NCI-H2171 treated with DMSO at 0.1 percent for 48 hours (cell line): ENCODE measurements at places on chromosomes 3 and 15.

GRCh38 chr3:53226841-53227407 lies 28.9 kb downstream of the TKT start:
- DNase-seq, result no peak

DNA sequence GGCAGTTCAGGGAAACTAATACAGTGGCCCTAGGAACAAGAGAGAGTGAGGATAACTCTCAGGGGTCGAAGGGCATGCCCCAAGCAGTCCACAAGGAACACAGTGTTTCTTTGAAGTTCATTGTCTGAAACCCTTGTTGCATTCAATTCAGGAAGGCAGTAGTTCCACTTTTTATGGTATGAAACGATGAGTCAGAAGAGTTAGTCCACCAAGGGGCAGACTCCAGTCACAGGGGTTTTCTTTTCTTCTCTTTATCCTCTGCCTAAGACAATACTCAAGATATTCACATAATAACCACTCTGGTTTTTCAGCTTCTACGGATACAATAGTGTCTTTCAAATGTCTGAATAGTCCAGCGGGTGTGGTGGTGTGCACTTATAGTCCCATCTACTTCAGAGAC lies 23.7 kb upstream of the TICRR start:
- DNase-seq, result no peak

DNA sequence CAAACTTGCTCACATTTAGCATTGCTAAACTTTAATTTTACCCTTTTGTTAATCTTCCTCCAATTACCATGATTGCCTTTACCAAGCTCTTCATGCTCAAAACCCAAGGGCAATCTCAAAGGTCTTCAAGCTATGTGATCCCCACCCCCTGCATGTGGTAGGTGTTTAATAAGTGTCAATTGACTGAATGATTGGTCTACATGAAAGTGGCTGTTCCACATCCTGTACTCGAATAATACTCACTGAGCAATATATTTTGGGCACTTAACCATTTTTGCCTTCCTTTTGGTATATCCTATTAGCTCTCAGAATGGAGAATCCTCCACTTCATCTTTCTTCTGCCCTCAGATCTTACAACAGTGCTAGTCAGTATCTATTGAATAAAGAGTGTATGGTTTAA lies 17.1 kb downstream of the RBMS3 start:
- no peak for DNase-seq

GRCh38 chr15:48720646-48721045 lies 75.1 kb upstream of the FBN1 start:
- no peak for DNase-seq

GRCh38 chr3:40720863-40721262 lies 196.1 kb downstream of the ZNF621 start:
- DNase-seq, result peak; percentile 49

GRCh38 chr3:118736107-118736506 lies 298.5 kb downstream of the IGSF11 start:
- peak; percentile 8 for DNase-seq

DNA sequence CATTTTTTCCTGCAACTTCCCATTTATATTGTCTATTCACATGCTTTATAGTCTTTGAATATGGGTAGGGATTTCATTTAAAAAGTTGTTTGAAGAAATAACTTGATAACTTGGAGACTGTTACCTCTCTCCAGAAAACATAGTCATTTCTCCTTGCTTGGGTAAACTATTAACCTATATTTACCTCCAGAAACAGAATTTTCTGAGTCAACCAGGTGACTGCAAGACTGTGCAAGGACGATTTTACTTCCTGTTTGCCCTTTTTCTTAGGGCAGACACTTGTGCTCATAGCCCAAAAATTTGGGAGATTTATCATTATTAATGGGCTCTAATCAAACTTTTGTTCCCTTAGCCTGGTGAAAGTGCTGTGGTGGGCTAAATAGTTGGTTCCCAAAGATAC lies 14.3 kb upstream of the MOBP start:
- DNase-seq, result no peak

- no peak for DNase-seq
These were observed 356.8 kb downstream of the FOXP1 start for GRCh38 chr3:71226565-71227269.

GRCh38 chr3:15064299-15064834 lies 748 bp downstream of the MRPS25 start:
- DNase-seq, result no peak

DNA sequence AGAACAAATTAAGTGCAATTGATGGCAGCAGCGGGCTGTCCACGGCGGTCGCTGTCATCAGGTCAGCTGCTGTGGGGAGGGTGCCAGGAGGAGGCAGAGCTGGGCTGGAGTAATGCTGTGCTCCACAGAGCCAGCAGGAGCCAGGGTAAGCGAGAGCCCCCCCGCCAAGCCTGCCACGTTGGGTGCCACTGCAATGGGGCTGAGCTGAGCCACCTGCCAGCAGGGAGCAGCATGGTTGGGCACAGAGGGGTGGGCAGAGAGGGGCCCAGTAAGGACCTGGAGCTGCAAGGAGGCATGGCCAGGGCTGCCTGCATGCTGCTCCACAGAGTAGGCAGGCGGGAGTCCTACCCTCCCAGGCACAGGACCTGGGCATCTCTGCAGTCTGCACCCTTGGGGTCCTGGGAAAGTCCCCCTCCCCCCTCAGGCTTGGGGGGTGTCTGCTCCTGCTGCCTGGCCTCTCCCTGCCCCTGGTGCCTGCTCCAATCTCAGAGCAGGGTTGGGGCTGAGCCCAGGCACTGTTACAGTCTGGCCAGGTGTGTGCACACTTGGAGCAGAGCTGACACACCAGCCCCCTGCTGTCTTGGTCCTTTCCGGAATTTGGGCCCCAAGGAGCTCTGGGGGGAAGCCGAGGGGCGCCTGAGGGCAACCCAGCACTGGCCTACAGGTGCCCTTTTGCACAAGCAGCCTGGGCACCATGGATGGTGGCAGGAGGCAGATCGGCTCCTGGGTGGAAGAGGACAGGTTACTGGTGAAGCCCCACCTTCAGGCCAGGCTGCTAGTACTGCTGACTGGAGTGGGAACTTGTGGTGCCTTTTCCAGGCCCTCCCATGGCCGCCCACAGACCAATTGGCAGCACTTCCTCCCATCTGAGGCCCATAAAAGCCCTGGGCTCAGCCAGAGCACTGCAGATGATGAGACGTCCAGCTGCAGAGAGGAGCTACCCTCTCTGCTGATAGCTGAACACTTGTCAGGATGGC lies 8.5 kb upstream of the PIAS1 start:
- no peak for DNase-seq

DNA sequence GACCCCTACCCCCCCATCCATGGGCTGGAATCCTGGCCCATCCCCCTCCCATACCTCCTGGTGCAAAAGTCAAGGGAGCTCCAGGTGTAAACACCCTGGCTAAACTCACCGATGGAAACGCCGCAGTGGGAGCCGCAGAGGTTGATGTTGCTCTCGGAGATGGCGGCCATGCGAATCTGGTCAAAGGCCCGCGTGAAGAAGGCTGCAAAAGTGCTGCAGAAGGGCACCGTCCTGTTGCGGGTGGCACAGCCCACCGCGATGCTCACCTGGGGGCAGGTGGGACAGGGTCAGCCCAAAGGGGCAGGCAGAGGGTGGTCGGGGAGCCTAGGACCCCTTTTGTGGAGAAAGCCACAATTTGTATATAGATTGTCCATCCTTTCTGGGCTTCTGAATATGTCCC lies 26.7 kb downstream of the TKT start:
- DNase-seq, result no peak

DNA sequence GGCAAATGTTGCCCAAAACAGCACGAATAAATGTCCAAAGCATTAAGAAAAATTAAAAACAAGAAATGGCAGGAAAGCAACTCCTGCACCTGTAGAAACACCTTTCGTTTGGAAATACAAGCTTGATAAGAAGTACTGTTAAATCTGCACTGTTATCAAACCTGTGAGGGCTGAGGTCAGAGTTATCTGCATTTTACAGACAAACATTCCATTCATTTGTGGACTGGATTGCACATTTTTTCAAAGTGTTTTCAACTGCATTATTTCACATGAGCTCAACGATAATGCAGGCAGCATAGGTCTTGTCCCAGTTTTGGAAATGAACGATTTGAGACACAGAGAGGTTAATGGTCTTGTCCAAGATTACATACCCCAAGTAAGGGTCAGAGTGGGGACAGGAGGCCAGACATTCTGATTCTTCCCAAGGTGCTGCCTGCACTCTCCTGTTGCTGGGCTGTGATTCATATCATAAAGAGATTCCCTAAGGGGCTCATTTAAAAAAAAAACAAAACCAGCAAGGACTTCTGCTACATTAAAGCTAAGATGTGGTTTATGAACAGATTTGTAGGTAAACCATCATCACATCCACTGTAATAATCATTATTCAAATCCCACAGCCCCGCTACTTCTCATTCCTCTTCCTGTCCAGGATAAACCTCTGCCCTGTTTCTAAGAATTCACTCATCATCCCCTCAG lies 13.0 kb downstream of the GUCA1C start:
- DNase-seq, result no peak

GRCh38 chr3:48564022-48564421 lies 441 bp upstream of the UCN2 start:
- DNase-seq, result no peak

GRCh38 chr15:40563426-40563825 lies 1.4 kb downstream of the CCDC32 start:
- no peak for DNase-seq

GRCh38 chr3:30443756-30444673 lies 162.4 kb upstream of the TGFBR2 start:
- DNase-seq, result no peak

DNA sequence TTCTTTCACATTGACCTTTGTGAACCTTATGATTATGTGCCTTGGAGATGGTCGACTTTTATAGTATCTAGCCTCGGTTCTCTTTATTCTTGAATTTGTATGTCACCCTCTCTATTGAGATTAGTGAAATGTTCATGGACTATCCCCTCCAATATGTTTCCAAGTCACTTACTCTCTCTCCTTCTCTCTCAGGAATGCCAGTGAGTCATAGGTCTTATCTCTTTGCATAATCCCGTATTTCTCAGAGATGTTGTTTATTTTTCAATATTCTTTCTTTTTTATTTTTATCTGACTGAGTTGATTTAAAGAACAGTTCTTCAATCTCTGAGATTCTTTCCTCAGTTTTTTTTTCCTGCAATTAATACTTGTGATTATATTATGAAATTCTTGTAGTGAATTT lies 411.6 kb upstream of the CADM2 start:
- no peak for DNase-seq
